Cerebellar cortex (tissue), 1 donor: ENCODE measurements at places on chromosomes 11 and 22.

DNA sequence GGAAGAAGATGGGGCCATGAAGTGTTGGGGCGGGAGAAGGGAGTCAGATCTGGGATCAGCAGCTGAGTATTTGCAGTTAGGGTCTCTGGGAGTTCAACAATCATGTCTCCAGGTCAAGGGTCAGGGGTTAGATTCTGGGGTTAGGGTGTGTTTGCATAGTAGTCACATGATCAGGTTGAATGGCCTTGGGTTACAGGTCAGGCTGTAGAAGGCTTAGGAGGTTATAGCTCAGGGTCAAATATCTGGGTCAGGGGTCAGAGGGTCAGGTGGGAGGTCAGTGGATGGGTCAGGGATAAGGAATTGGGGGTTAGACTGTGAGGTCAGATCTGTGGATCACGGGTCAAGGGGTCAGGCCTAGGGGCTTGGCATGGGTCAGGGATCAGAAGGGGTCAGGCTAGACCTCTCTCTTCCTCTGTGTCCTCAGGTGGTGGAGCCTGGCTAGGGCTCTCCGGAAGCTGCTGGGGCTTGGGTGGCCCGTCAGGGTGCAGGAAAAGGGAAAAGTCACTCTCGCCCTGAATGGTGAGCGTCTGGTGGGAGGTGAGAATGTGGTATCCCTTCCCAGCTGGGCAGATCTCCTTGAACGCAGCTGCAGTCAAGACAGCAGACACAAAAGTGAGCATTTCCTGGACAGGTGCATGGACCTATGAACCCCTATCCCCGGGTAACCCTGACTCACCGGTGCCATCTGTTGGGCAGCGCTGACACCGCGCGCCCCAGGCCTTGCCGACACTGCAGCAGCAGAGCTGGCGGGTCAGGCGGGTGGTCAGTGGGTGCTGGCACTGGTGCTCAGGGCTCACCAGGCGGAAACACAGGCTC is 6.4 kb downstream of the LTBP3 start:
- DNase-seq: peak; percentile 44

GRCh38 chr11:124167826-124168231 is 15.3 kb upstream of the OR10D3 start:
- DNase-seq: no peak

GRCh38 chr22:21845558-21846453 is 21.6 kb downstream of the MAPK1 start:
- no peak for DNase-seq

GRCh38 chr22:25081409-25081824 is 118.2 kb upstream of the CRYBB3 start:
- DNase-seq: peak; percentile 31
